ENCODE measurements at places on chromosomes 7 and 10. TPM values are rescaled to one million over a fixed set of nuclear protein-coding genes. Genes with fewer than 3 reads are reported as not detected.

DNA sequence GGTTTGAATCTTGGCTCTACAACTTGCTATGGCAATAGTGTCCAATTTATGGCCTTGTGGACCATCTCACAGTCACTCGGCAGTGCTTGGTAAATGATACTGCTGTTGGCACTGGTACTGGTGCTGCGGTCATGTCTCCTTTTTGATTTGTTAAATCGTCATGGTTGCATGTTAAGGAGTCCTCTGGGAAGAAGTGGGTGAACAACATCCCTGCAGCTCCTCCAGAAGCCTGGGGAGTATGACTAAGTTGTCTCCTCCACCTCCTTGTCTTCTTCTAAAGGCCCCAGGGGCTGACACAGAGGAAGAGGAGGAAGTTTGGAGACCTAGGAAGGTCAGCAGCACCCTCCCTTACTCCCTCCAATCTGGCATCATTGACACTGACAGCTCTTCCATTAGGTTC, 8.5 kb downstream of the ITPRIP start:
- no peak for DNase-seq

- no peak for DNase-seq
Measured at GRCh38 chr7:25885057-25885576, 266.9 kb upstream of the NFE2L3 start.

The SYT15B gene
- not detected for total RNA-seq

DNA sequence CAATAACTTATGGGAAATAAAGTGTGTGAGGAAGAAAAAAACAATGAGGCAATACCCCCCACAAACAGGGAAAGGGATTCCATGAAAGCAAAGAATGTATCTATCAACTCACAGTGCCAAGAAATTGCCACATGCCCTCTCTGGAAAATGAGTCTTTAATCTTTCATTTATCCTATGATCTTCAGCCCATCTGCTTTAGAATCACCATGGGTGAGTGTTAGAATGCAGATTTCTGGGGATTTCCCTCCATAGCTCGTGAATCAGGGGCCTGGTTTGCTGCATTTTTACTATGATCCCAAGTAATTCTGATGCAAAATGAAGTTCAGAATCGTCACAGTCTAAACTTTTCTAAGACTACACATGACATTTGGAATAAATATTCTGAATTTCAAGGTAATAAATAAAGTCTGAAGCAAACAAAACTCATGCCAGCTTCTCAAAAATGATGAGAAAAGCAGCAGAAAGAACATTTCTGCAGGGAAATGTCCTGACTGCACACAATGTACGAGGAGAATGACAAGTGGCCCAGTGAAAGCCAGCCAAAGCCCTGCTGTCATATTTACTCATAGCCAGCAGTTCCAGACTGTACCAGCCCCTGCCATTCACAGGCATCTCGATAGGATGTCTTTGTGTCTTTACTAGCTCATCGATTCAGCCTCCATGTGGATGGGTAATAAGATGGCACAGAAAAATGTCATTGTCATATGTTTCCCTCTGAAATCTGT, 167.1 kb downstream of the ELMO1 start:
- no peak for DNase-seq

GRCh38 chr10:117134056-117134305, 4.1 kb downstream of the VAX1 start:
- DNase-seq: no peak

The MEIG1 gene
- total RNA-seq: not detected

GRCh38 chr10:110365356-110366143, 60.8 kb upstream of the SMNDC1 start:
- no peak for DNase-seq

GRCh38 chr7:118324790-118325449, 100.4 kb downstream of the ANKRD7 start:
- no peak for DNase-seq

DNA sequence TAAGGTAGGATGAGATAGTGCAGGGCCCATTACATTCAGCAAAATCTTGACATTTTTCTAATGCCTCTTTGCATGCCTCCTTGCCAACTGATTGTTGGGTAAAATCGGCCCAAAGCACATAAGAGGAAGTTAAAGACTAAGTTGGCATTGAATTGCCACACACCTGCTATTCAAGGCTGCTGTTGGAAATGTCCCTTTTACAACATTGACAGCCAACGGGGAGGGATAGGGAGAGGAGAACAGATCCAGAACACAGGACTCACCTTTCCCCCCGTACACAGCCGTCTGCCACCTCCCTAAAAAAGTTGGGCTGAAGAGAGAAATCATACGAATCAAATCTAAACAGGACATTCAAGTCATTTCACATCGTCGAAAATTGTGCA, 695 bp downstream of the FAM237B start:
- no peak for DNase-seq

The HEPACAM2 gene
- not detected for total RNA-seq

- DNase-seq: peak; percentile 58
Measured at GRCh38 chr7:15703732-15704131, 17.2 kb upstream of the MEOX2 start.

- peak; percentile 80 for DNase-seq
Measured at GRCh38 chr10:69237528-69238159, 17.5 kb downstream of the HKDC1 start.

- peak; percentile 1 for DNase-seq
Measured at GRCh38 chr10:84397735-84398144, 69.4 kb downstream of the CCSER2 start.

The HOXA6 gene
- total RNA-seq: 1.5 TPM

DNA sequence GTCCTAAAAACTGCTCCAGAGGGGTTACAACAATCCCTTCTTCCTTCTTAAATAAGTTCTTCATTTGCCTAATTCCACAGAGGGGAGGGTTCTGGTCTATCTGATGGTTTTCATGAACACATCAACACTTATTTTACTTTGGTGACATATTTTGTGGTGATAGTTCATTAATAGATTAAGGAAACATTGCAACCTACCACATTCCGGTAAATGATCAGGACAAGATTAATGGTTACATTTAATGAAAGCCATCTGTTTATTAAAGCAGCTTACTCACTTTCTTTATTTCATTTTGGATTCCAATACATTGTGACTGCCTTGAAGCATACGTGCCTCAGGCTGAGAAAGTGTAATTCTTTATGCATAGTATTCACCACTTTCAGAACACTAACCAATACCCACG, 101.0 kb downstream of the SKIDA1 start:
- no peak for DNase-seq

- no peak for DNase-seq
Measured at GRCh38 chr7:51064688-51065087, 251.9 kb downstream of the COBL start.

The NOS3 gene
- not detected for total RNA-seq

DNA sequence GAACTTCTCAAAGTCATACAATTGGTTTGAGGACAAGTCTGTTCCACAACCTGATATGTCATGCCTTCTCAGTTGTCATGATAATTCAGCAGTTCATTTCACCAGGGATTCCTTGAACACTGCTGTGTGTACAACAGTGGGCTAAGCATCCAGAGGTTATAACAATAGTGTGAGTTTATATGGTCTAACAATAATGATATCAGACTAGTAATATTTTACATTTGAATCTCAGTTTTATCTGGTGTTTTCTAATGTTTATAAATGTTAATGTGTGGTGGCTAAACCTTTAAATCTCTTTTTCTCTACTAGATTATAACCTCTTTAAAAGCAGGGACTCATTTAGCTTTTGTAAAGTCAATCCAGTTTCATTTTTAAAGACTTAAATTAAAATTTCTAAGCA, 48.7 kb downstream of the BTRC start:
- no peak for DNase-seq

DNA sequence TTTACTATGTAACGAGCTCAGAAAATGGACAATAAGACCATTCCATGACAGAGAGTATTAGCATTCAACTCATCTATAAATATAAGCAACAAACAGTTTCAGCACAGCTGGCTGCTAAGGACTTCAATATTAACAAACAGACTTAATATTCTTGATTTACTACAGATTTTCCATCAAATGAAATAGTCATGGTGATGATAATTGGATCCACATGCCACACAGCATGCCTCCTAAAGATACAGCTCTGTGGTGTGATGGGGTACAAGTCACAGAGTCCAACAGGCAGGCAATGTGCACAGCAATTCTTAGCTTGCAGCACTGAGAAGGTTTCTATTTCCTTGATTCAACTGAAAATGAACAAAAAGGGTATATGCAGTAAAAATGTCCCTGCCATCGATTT, 54.0 kb downstream of the DOCK4 start:
- no peak for DNase-seq

DNA sequence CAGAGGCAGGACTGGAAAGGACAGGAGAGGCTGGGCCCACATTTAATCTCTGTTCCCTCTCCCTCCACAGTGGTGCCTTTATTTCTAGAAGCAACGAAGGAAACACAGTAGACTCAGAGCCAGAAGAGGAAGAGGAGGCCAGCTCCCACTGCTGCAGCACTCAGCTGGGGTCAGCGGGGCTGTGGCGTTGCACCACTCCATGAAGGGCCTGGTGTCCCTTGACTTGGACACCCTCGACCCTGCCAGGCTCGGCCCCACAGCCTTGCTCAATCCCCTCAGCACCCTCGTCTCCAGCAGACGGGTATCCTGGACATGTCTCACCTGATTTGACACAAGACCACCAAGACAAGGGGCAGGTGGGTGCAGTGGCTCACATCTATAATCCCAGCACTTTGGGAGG, 38.8 kb downstream of the PRKAG2 start:
- DNase-seq: no peak

GRCh38 chr10:6364893-6365292, 162.2 kb downstream of the PFKFB3 start:
- no peak for DNase-seq

GRCh38 chr10:86971232-86971991, 3.1 kb downstream of the ADIRF start:
- no peak for DNase-seq

DNA sequence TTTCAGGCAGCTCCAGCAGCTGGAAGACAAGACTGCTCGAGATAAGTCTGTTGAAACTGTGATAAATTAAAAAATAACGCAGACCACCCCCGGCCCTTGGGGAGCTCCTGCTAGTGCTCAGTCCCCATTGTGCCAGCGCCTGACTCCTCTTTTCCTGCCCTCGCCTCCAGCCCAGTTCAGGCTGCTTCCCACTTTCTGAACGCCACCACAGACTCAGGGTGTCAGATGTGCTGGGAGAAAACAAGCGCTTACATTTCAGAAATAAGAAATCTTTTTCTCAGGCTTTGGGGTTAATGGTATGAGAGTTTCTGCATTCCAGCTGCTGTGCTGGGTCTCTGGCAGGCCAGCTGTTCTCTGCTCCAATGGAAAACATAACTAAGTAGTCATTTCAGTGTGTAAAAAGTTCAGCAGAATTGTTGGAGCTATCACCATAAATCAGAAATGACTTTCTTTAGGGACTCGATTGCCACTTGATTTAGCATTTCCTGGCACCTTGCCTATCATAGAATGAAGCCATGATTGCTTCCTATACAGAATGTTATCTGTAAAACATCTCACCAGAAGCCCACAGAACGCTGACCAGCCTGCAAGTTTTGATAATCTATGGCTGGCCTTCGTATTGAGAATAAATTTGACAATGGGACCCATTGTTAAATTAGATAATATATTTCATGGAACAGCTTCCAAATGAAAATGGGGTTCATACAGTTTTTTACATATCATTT, 257.0 kb upstream of the ZNF32 start:
- DNase-seq: no peak

GRCh38 chr7:137611606-137612005, 235.2 kb downstream of the DGKI start:
- no peak for DNase-seq

The ACBD7 gene
- total RNA-seq: 0.69 TPM

GRCh38 chr10:129774082-129774735, 189.9 kb downstream of the EBF3 start:
- DNase-seq: no peak

- DNase-seq: no peak
Measured at GRCh38 chr7:155610633-155611193, 33.7 kb upstream of the RBM33 start.
